ENCODE measurements at places on chromosomes 2 and 18. TPM values are rescaled to one million over a fixed set of nuclear protein-coding genes. Genes with fewer than 3 reads are reported as not detected.

The SP5 gene
- 4.8 TPM for polyA plus RNA-seq

The TMEM247 gene
- not detected for polyA plus RNA-seq

The PLGLB1 gene
- 8.2 TPM for polyA plus RNA-seq

The FAM237A gene
- polyA plus RNA-seq, result not detected

The GBX2 gene
- polyA plus RNA-seq, result not detected
